Smooth muscle cell of the brain vasculature (primary cell): ENCODE measurements at places on chromosomes 7 and 10.
A peak's percentile ranks its signal among the peaks of the same experiment; 100 is the strongest.

DNA sequence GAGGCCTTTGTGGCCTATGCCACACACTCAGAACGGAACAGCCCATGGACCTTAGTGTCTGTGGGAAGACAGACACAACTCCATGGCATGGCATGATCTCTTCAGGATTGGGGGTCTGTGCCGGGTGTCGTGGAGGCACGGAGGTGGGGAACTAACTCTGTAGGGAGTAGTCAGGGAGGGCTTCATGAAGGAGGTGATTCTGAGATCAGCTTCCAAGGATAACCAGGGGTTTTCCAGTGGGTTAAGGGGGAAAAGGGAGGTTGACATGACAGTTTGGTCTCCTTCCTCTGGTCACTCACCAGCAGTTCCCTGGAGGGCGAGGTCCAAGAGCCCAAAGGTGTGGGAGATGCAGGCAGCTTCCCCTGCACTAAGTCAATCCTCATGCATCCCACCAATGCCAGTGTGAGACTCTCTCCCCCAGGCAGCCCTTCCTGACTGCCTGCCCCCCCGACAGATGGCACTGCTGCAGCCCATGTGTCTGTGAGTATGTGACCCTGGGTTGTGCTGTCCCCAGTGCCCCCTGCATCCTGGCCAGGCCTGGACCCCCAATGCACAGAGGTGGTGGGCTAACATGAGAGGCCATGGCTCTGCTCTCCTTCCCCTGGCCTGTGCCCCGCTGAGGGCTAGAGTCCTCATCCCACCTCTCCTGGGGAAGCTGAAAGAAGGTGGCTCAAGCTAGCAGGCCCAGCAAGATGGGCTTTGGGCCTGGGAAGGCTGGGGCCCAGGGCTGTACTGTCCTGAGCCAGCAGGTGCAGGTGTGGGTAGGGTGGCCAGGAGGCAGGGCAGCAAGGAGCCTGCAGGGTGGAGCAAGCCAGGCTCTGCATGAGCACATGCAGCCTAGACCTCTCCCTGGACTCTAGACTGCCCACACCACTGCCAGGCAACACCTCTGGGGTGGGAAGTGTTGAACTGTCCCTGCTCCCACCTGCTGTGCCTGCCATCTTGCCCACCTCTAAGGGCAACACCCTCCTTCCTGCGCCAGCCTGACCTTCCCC is 39.7 kb downstream of the RASGEF1A start:
- no peak for DNase-seq

GRCh38 chr10:113454341-113455061 is 98.4 kb upstream of the HABP2 start:
- DNase-seq: peak; percentile 21

DNA sequence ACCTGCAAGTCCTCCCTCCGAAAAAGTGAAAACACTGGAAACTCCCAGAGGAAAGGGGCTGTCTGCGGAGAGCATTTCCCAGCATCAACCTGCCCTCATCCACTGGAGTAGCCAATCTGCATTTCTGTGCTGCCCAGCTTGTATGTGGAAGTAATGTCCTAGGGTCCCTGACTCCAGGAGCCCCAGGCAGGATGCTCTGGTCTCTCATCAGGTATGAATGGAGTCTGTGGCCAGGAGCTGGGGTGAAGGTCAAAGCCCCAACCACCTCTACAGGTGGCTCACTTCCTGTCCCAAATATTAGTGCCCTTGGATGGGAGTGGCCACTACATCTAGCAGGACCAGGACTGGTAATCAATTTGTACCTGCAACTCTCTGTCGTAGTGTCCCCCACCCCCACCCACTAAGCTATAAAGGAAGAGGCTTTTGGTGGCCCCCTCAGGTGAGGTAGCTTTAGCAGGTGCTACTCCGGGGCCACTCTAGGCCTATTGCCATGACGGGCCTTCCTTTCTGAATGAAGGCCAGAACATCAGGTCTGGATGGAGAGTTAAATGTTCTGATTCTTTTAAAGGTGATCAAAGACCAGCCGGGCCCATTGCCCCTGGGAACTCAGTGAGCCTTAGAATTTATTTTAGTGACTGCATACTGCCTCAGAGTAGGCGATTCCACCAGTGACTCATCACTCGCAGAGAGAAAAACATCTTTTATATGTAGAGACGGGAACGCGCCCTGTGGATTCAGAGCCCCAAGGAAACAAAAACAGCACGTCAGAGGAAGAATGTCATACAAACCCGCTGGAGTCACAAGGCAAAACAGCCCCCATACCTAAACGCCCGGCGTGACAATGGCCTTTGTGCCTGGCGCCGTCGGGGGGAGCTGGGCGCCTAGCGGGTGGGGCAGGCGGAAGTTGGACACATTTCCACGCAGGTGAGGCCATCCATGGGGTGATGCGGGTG is 13.0 kb downstream of the EN2 start:
- DNase-seq: no peak

- DNase-seq: no peak
Measured at GRCh38 chr10:65618126-65618525, 1307.7 kb upstream of the LRRTM3 start.

- no peak for DNase-seq
Measured at GRCh38 chr7:149310113-149310836, 48.3 kb downstream of the ZNF783 start.

DNA sequence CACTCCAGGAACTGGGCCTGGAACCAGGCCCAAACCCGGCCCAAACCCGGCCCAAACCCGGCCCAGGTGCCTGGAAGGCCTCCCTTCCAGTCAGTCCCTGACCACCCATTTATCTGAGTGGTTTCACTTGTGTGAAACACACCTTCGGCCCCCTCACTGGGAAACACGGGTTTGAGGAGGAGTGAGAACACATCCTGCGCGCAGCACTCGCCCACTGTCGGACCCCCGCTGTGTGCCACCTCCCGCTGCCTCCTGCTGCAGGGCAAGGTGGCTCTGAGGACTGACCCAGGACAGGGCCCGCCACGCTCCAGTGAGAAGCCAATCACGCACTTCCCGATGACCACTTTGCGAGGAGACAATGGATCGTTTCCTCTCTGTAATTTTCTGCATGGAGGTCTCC is 197.5 kb downstream of the BUB3 start:
- DNase-seq: no peak

DNA sequence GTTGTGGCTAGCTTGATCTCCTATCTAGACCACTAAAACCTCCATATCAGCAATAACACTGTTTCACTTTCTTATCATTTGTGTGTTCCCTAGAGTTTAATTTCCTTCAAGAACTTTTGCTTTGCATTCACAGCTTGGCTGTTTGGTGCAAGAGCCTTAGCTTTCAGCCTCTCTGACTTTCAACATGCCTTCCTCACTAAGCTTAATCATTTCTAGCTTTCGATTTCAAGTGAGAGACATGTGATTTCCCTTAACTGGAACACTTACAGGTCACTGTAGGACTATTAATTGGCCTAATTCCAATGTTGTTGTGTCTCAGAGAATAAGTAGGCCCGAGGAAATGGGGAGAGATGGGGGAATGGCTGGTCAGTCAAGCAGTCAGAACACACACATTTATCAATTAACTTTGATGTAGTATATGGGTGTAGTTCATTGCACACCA is 10.6 kb upstream of the BPGM start:
- no peak for DNase-seq

GRCh38 chr10:11678074-11678793 is 63.9 kb upstream of the ECHDC3 start:
- DNase-seq: no peak

GRCh38 chr10:109898007-109898406 is 25.3 kb downstream of the XPNPEP1 start:
- DNase-seq: no peak

DNA sequence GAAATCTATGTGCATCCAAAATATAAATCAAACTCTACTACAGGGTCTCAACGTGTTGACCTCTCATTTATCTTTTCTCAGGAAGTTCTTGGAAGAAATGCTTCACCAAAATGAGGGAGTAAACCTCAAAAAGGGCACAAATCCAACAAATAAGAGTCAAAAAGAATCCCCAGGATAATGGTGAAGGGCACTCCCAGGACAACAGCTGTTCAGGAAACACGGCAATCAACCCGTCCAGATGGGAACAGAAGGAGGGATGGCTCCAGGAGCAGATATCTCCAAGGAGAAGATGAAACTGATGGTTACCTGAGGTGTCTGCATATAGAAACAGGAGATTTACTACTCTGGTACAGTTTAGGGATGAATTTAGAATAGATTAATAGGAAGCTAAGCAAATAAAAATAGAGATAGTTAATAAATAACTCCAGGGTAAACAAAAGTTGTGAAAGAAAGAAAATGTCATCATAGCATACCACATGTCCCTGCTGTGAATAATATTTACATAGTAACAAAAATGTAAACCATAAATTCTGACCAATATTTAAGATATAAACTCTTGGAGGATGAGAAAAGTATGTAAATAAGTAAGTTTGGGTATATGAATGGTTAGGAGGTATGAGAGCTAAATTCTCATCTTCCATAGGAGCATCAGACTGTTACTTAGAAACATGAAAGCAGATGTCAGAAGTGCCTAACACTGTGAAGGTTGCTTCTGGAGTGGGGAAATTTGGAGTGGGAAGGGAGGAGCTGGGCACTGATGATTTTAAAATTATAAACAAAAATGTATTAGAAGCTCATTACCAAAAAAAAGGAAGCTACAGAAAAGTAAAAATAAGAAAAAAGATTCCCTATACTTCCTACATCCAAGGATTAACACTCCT is 237.5 kb upstream of the HPS1 start:
- no peak for DNase-seq

GRCh38 chr7:80047856-80048459 is 86.7 kb upstream of the GNAI1 start:
- no peak for DNase-seq

DNA sequence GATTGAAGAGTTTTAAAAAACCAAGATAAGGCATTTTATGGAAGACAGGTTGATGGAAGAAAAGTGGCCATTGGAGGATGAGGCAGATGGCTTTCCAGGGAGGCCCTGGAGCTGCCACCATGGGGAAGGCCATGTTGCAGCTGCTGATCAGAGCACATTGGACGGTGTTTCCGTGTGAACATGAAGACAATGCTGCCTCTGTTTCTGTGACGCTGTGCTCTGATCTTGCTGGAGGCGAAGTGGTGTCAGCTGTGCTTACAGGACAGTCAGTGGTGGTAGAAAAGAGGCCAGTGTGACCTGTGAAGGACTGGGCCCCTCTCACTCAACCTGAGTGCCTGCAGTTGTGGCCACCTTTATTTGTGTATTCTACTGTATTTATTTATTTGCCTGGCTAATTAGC is 132.9 kb downstream of the FAM204A start:
- DNase-seq: no peak

GRCh38 chr10:103451091-103451813 is 918 bp downstream of the CALHM2 start:
- no peak for DNase-seq

DNA sequence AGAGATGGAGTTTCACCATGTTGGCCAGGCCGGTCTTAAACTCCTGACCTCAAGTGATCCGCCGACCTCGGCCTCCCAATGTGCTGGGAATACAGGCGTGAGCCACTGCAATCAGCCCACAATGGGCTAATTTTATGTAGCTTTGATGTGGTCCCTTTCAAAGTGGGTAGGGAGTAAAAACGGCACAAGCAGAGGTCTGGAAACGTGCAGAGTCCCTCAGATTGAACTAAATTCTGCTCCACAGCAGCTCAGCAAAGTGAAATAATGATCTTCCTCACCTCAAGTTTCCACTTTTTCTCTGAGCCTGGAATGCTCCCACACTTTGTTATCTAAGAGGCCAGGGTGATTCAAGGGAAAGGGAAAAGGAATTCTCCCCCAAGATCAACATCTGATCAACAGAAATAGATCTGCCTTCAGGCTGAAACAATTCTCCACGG is 6.1 kb downstream of the CCDC3 start:
- DNase-seq: no peak

- DNase-seq: no peak
Measured at GRCh38 chr7:408751-409311, 110.8 kb downstream of the PDGFA start.

DNA sequence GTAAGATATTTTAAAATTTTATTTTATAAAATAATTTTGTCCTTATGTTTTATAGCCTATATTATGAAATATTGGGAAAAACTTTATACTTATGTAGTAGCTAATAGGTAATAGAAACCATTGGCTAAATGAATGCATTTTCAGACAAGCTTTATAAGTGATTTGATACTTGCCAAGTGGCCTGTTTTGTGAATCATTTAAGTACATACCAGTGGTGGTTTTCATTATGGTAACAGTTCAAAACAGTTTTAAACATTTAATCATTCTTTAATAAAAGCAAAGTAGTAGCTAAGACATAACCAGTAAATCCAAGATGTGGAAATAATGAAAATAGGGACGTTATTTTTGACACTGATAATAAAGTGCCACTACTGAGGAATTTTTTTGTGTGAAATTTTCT is 182.2 kb downstream of the PHF14 start:
- DNase-seq: no peak

GRCh38 chr10:87750001-87750671 is 67.9 kb downstream of the ATAD1 start:
- no peak for DNase-seq

- peak; percentile 26 for DNase-seq
Measured at GRCh38 chr10:98338896-98339295, 70.9 kb upstream of the LOXL4 start.

DNA sequence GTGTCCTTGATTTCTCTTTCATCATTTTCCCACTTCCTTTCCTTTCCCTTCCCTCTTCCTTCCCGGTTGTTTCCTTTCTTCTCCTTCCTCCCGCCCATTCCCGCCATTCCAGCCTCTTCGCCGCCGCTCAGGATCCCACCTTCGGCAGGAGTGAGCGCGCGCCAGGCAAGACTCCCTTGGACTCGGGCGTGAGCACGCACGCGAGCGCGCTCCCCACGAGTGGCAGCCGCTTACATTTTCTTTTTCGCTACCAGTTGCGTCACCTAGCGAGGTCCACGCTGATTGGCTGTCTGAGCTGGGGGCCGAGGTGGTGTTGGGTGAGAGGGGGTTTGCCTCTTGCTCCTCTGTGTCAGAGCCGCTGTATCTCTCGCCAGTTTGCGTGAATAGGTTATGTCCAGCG is 11.8 kb downstream of the ZAN start:
- DNase-seq: no peak

- no peak for DNase-seq
Measured at GRCh38 chr10:60508831-60509230, 119.2 kb upstream of the ANK3 start.

- no peak for DNase-seq
Measured at GRCh38 chr10:67173787-67174186, 248.0 kb downstream of the LRRTM3 start.

GRCh38 chr10:124301736-124302135 is 117.0 kb downstream of the OAT start:
- DNase-seq: no peak

- DNase-seq: no peak
Measured at GRCh38 chr10:130958003-130958402, 353.5 kb downstream of the TCERG1L start.
